SK-N-SH (cell line): ENCODE measurements at places on chromosomes 1 and 21. TPM values are rescaled to one million over a fixed set of nuclear protein-coding genes. Genes with fewer than 3 reads are reported as not detected.

Gene MSH4
- not detected in 2 replicates for polyA plus RNA-seq

Gene TBX19
- polyA plus RNA-seq: 2.7 and 3.5 TPM in 2 replicates

Gene CXADR
- polyA plus RNA-seq: 1.1 and 2.0 TPM in 2 replicates

Gene KCND3
- not detected in 2 replicates for polyA plus RNA-seq

DNA sequence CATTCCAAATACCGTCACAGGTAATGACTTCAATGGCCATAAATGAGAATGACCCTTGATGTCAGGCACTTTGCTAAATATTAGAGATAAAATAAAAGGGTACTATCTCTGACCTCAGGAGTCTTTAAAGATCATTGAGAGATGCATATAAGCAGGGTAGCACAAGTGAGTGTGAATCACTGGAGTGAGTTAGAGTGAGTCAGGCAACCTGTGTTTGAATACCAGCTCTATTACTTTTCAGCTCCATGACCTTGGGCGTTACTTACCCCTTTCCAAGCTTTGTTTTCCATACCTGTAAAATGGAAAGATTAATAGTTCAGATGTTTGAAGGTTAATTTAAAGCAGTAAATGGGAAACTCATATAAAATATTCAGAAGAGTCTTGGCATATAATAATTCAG is 1058.0 kb upstream of the ADGRL4 start:
- DNase-seq: no peak

- DNase-seq: no peak
These were observed 359.0 kb downstream of the RGS7 start for GRCh38 chr1:240998024-240998423.

DNA sequence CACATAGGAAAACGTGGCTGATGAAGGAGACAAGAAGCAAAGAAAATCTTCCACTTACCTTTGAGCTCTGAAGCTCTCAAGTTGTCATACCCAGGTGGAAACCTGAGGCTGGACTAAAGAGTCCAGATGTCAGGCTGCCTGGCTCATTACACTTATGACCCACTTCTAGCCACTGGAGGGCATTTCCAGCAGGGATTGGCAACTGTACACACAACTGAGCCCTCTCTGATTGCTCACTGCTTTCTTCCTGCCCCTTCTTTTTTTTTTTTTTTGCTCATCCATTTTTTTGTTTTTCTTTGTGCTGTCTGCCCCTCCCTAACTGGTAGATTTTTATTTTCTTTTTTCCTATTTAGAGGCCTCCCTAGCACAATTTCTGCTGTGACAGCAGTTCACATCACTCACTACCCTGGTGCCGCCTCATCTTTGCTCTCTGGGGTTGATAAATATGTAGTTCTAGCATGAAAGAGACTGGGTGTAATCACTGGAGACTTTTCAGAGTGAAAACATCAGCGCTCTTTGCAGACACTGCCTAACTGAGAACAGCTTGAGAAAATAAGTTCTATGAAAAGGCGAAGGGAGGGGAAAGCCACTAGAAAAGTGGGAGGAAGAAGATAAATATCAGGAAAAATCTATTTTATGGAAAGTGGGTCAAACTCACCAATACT is 334.5 kb downstream of the NUF2 start:
- DNase-seq: no peak

DNA sequence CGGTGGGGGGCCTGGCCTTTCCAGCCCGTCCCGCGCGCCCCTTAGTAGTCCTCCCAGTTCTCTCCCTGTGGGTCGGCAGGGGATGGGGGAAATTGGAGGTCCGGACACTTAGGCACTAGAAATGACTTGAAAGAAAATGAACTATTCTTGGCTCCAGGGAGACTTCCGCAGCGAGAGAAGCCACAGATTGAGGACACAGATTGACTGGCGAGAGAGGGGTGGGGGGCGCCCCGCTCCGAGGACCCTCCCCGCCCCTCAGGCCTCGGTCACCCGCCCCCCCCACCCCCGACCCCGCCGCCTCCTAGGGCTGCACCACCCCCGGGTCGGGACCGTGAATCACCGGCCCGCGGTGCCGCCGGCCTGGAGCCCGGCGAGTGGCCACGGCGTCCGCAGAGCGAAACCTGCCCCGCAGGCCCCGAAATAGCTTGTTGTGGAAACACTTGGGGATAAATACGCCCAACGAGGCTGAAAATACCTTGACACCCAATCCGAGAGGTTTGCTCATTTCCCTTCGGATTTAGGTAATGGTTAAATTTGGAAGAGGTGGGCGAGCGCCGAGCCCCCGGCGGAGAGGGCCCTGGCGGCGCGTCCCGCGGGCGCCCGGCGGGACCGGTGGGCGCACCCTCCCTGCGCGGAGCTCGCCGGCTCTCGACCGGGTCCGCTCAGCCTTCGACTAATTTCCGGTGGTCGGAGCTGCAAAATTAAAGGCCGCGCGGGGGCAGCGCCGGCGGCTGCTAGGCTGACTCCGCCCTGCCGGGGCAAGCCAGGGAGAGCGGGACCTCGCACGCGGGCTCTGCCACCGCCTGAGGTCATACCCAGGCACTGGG is at the start of gene GFI1:
Gene GFI1 (minus strand): TSS at position 675 of the 827 bp plus-strand sequence. CDS start 3,438 bp downstream, outside the sequence.
- DNase-seq: peak; percentile 58

GRCh38 chr1:53076721-53077598 is 14.9 kb downstream of the PODN start:
- peak; percentile 9 for DNase-seq

GRCh38 chr1:168236836-168237611 is 11.2 kb downstream of the SFT2D2 start:
- no peak for DNase-seq

GRCh38 chr1:207962716-207963426 is 51.9 kb upstream of the CD34 start:
- peak; percentile 80 for DNase-seq

DNA sequence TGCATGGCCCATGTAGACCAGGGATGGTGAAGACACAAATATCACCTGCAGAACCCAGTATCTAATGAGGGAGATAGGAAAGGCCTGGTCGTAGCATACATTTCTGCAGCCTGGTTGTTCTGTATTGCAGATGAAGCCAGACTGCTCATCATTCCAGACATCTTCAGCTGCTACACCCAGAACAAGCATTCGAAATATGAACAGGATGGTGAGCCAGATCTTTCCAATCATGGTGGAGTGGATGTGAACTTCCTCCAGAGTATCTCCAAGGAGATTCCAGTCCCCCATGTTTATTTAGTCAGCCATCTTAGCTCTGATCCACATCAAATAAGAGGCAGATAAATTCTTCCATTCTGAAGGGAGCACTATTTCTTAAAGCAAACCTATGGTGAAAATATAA is 2.7 kb upstream of the MYCBP start:
- no peak for DNase-seq

DNA sequence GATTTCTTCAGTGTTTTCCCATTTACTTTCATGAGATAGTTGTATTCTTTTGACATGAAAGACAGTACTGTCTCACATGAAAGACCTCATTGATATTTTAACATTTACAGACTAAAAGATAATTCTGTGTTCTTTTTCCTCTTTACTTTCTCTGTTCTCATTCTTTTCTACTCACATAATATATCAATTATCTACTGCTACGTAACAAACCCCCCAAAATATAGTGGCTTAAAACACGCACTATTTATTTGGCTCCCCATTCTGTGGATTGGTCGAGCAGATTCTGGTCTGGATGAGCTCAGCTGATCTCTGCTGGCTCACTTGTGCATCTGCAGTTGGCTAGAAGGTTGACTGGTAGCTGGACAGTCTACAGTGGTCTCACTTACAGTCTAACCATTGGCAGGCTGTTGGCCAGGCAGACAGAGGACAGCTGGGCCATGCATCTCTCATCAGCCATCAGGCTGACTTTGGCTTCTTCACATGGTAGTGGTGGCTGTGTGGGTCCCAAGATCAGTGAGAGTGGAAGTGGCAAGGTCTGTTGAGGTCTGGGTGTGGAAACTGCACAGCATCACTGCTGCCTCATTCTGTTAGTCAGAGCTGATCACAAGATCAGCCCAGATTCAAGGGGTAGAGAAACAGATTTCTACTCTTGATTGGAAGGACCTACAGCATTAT is 63.2 kb downstream of the MPZL1 start:
- no peak for DNase-seq

DNA sequence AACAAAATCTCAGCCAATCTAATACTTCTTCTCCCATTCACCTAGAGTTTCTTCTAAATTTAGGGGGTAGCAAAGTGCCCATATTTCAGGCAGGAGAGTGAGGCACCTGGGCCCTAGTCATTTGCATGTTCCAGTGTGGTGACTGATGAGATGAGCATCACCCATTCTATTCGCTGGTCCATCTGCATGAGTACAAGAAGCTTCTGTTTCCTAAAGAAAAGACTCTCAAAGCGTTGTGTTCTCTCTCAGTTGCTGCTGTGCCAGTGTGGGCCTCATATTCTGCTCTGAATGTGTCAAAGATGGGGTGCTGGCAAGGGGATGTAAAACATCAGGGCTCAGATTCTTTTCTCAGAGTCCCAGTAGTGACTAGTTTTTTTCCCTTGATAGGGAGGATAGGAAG is 16.1 kb upstream of the DPYD start:
- no peak for DNase-seq

- DNase-seq: no peak
These were observed 97.6 kb downstream of the PPIAL4G start for GRCh38 chr1:148385371-148386030.

DNA sequence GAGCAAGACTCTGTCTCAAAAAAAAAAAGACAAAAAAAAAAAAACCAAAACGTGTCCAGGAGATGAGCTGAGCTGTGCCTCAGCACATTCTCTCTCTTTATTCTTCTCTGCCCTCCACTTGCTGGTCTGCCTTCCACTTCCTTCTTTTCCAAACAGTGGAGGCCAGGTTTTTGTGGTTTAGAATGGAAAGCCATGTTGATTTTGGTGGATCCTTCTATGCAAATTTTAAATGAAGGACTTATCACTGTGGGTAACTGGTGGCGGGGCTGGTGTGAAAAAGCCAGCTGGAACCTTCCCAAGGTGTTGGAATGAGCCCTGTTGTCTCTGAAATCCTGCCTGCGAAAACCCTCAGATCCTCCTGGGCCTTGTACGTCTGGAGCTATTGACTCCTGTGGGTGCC is 61.9 kb downstream of the PTPRU start:
- no peak for DNase-seq

- peak; percentile 34 for DNase-seq
These were observed 33.7 kb upstream of the PLA2G2C start for GRCh38 chr1:20220036-20220435.
